ENCODE measurements at places on chromosomes 1 and 21.

DNA sequence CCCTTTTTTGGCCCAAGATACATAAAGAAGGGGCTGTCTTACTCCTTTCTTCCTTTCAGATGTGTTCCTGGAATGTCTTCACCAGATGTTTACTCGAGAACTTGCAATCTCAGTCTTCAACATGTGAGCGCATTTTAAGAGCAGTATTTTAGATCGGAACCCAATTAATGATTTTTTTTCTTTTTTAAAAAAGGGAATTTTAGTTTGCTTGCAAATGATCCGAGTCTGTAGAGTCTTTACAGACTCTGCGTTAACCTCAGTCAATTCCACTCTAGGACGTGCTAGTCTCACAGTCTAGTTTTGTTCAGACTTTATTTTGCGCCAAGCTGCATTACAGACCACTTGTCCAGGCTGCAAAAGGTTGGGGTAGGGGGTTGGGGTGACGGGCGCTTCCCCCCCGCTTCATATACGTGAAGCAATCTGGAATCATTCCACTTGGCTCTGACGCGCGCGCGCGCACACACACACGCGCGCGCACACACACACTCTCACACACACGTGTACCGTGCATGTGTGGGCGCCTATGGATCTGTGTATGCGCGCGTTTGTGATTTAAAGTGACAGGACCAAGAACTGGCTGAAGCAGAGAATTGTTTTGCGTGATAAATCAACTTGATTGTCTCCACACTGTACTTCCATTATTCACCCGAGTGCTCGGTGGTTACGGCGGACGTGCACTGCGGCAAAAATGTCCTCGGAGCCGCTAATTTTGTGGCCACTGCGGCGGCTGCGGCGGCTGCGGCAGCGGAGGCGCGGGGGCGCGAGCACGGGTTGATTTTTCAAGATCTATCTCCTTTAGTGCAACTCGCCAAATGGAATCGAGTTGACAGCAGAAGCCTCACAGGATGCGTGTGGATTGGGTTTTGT is 25.6 kb upstream of the NFIA start:
- peak; percentile 50 for DNase-seq

- no peak for DNase-seq
Measured at GRCh38 chr1:22886211-22886610, 86.5 kb downstream of the LACTBL1 start.

DNA sequence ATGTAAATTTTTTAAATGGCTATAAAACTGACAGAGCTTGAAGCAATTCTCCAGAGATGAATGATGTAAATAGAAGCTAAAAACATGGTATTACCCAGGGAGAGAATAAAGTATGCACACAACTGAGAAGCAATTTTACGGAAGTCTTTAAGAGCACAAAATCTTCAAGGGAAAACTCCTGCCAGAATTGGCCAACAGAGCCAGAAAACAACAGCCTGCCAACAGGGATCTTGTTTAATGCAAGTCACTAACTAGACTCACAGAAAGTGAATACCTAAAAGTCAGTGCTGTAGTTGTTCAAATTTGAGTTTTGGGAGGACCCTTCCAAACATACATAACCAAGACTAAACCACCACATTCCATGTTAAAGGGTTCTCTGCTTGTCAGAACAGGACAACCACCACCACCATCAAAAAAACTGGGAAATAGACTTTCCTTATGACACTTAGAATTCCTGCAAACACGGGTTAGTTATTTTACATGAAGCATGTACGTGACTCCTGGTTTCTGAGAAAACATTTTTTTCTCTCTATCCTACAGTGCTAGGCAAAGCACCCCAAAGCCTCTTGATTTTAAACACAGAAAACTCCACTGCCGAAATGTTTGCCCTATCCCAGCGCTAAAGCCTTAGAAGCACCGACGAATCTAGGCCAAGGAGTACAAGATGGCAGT is 1.6 kb downstream of the EPS15 start:
- no peak for DNase-seq

DNA sequence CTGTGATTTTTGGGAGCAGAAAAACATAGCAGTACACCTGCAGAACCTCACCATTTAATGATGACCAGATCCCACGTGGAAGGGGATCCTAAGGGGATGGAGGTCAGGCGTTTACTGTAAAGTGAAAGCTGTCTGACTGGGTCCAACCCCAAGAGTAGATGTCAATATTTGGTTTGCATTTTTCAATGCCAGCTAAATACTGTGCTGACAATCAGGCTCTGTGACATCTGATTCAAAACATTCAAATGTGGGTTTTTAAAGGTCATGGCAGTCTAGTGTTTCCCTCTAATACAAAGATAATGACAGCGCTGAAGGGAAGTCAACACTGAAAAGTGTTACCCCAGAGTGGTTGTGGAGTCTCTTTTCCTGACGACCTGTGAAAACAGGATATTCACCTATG is 68.1 kb downstream of the SPAG17 start:
- no peak for DNase-seq

DNA sequence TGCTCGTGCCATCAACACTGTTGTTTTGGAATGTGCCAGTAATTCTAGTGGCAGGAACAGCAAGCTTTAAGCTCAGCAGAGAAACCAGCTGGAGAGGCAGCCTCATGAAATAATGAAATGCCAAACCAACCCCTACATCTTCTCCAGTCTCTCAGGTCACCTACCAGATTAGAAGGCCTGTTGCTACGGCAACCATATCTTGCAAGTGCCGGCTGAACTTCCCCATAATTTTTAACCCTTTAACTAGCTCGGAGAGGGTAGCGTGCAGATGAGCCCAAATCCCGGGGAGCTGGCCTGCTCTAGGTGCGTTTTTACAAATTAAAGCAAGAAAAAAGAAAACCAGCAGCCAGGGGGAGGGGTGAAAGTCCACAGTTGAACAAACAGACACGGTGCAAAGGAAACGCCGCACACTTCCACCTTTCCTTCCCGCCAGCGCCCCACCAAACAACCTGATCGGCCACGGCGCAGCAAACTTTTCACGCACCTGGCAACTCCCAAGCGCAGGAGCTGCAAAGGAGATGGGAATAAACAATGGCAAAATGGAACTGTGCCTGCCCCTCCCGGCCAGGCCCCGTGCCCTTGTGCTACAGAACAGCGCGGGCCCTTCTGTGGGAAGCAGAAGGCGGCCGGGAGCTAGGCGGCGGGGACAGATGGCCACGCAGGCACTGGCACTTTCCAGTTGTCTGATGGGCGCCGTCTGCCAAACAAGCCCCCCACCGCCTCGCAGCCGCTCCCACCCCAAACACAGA is 50.1 kb downstream of the SSBP3 start:
- no peak for DNase-seq

GRCh38 chr1:150408800-150409199 is 44.9 kb downstream of the RPRD2 start:
- DNase-seq: no peak

- no peak for DNase-seq
Measured at GRCh38 chr1:36119456-36119855, 5.6 kb downstream of the COL8A2 start.
